Stimulated activated CD4-positive, alpha-beta T cell treated with anti-CD3 and anti-CD28 coated beads, Interleukin-12 subunit alpha, Interleukin-12 subunit beta, amount 100 ng/mL, for 24 hours (primary cell): ENCODE measurements at places on chromosomes 13 and 19.

DNA sequence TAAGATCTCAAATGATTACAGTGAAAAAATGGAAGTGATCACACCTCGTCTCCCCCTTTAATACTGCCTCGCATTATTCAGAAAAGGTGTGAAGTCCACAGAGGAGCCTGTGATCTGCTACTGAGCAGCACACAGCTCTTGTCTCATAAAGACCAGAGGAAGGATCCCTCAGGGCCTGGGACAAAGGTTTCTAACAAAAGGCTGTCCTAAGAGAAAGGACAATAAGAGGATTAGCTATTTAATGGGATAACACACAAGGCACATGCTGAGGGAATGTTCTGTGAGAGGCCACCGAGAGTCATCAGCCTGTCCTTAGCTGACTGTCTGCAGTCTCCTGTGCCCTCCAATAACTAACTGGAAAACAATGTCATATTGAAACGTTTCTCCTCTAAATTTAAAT lies 26.7 kb downstream of the EBPL start:
- DNase-seq = no peak

DNA sequence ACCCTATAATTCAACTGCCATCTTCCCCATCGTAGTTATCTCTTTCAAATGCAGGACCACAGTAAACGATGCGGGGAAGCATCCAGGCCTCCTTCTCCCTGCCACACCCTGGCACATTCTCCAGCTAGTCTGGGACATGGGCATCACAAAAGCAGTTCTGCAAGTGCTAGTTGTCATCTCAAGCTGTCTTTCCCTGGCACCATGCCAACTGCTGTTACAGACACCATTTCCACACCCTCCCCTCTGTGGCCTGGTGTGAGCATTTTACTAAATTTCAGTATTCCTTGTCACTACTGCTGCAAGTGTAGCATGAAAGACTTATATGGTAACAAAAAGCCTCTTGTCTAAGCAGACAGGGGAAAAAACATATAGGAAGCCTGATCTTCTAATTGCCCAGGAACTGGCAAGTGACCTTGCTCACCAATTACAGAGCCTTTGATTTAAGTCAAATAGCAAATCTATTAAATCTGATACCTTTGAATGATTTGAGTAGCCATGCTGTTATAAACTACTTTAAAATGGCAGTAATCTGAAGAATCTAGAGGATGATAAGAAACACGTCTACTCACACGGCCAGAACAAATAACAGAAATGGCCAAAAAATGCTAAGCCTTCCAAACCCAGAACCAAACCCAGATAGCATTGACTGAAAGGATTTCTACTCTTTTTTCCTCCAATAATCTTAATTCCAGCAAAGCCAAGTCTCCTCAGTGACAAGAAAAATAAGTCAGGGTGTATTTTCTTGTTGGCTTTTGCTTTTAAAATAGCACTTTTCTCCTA lies 179.0 kb downstream of the NUFIP1 start:
- no peak for DNase-seq

DNA sequence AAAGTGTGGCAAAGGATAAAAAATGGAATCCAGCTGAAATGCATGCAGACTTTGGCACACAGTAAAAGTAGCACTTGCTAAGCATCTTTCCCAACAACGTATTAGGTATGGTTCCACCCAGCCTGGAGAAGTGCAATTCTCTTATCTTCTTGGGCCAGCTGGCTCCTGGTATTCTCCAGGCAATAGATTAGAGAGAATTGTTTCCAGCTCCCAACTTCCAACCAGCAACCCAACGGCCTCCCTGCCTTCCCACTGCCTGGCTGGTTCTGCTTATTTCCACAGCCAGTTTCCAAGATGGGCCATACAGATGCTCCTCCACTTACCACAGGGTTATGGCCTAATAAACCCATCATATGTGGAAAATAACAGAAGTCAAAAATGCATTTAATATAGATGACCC lies 133.4 kb downstream of the OXGR1 start:
- DNase-seq = no peak

DNA sequence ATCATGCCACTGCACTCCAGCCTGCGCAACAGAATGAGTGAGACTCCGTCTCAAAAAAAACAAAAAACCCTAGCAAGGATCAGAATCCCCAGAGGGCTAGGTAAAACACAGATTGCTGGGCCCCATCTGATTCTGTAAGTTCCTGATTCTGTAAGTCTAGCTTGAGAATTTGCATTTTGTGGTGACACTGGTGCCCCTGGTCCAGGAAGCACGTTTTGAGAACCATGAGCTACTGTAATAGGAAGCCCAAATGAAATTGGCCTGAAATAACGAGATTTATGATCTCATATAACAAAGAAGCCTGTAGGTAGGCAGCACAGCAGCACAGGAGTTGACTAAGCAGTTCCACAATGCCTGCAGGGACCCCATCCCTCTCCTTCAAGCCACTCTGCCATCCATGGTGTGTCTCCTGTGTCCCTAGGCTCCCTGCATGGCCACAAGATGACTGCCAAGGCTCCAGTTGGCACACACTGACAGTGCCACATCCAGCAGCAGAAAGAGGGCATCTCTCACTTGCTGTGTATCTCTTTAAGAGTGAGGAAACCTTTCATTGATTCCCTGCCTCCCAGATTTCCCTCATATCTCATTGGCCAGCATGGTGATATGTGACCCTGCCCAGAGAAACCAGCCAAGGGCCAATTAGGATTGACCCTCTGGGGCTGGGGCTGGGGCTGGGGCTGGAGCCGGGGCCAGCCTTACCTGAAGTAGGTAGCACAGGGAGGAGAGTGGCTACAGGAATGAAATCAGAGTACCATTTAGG lies 21.7 kb downstream of the SIPA1L3 start:
- no peak for DNase-seq

DNA sequence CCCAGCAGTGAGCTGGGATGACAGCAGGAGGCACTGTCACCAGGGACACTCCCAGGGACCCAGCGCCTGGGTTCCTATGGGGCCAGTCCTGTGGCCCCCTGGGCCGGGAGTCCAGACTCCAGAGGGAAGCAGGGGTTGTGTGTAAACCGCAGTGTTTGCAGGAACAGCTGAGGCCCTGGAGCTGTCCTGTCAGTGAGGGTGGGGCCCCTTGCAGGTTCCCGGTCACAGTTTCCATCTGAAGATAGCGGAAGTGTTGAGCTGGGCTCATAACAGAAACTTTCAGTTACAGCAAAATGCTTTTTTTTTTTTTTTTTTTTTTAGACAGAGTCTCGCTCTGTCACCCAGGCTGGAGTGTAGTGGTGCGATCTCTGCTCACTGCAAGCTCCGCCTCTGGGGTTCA lies 17.7 kb upstream of the CSNK1G2 start:
- DNase-seq = no peak

DNA sequence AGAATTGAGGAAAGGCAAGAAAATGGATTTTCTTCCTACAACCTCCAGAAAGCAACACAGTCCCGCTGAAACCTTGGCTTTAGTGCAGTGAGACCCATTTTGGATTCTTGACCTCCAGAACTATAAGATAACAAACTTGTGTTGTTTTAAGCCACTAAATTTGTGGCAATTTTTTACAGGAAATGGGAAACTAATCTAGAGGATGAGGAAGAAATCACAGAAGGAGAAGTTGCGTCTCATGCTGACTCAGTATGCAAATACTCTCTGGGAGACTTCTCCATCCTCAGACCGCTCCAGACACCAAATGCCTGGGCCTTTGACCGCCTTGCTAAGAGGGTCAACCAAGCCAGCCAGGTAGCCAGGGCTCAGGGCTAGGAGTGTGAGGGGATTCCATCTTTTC lies 13.1 kb upstream of the CEACAM16 start:
- DNase-seq = no peak

DNA sequence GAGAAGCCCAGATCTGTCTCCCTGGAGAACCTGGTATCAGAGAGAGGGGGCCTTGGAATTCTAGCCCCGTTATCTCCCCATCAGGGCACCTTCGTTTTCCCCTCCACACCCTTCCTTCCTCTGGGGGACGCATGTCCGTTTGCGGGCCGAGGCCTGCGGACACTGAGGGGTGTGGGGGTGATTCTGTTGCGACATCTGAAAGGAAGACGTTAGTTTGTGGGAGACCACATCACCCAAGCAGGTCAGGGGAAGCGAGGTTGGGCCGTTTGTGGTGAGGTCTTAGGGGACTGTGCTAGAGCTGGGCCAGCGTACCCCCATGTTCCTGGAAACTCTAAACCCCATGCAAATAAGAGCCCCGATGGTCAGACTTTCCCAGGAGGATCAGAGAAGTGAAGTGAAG lies 3.7 kb upstream of the HSH2D start:
- no peak for DNase-seq

- DNase-seq = no peak
Measured at GRCh38 chr13:89791971-89792630, 1555.4 kb upstream of the MIR17HG start.

DNA sequence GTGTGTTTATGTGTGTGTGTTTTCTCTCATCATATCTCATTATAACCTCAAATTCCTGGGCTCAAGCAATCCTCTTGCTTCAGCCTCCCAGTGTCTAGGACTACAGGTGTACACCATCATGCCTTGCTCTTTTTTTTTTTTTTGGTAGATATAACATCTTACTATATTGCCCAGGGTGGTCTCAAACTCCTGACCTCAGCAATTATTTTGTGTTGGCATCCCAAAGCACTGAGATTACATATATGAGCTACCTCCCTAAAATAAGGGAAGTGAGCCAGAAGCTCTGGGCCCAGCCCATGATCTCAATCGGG lies 448 bp upstream of the ZNF543 start:
- no peak for DNase-seq

GRCh38 chr19:31537136-31537535 lies 187.9 kb upstream of the TSHZ3 start:
- no peak for DNase-seq

- DNase-seq = no peak
Measured at GRCh38 chr13:27024074-27024461, 147.5 kb downstream of the USP12 start.

- no peak for DNase-seq
Measured at GRCh38 chr19:28710278-28710677, 502.7 kb downstream of the UQCRFS1 start.

DNA sequence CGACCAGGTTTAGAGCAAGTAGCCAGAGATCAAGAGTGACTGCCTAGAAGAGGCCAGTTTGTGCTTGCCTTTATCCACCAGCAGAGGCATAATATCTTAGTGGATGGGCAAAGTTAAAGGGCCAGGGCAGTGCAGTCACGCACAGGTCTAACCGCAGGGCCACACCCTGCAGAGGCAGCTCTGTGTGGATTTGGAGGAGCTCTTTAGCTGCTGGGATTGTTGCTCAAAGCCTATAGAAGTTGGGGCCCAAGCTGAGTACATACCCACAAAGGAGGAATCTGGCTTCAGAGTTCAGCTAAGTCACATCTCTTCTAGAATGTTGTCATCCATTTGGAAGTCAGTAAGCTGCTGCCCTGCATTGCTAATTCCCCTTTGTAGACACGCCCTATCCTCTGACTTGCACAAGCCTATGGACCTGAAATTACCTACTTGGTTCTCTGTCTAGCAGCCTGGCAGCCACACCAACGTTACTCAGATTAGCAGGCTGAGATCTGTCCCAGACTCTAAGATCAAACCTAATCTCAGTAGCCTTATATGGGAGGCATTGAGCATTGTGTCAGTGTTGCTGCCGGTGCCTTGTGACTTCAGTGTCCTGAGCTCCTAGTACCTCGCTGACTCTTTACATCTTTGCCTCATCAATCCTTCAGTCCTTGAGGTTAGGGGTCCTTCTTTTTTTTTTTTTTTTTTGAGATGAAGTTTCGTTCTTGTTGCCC lies 102.9 kb upstream of the STARD13 start:
- DNase-seq = no peak

- peak; percentile 61 for DNase-seq
Measured at GRCh38 chr19:6678690-6679109, 8.7 kb upstream of the TNFSF14 start.

- peak; percentile 28 for DNase-seq
Measured at GRCh38 chr19:23283925-23284324, 33.7 kb upstream of the ZNF724 start.
